ENCODE measurements at places on chromosomes 2 and 18.
A peak's percentile ranks its signal among the peaks of the same experiment; 100 is the strongest.

- peak; percentile 61 for DNase-seq
These were observed 10.8 kb upstream of the CCL20 start for GRCh38 chr2:227802882-227803281.

GRCh38 chr2:225464346-225465025, 65.0 kb downstream of the NYAP2 start:
- no peak for DNase-seq

GRCh38 chr18:9791991-9792390, 83.9 kb downstream of the RAB31 start:
- DNase-seq, result no peak

GRCh38 chr2:152337511-152337903, 2.5 kb downstream of the FMNL2 start:
- DNase-seq, result no peak

GRCh38 chr2:236321415-236321814, 57.2 kb upstream of the ASB18 start:
- DNase-seq, result no peak

DNA sequence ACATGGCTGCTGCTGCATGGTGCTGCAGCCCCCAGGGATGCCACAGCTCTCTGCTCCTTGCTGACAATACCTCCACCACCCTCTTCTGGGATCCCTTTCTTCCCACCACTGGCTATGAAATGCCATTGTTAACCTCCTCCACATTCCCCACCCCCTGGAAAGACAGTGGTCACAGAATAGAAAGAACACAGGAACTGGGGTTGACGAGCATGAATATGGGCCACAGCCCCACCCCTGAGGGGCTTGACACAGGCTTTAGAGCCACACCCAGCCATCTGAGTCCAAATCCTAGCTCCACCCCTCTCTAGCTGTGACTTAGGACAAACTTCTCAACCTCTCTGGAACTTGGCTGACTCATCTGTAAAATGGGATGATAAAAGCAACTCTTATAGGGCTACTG, 47.3 kb downstream of the TMEM163 start:
- DNase-seq, result no peak

DNA sequence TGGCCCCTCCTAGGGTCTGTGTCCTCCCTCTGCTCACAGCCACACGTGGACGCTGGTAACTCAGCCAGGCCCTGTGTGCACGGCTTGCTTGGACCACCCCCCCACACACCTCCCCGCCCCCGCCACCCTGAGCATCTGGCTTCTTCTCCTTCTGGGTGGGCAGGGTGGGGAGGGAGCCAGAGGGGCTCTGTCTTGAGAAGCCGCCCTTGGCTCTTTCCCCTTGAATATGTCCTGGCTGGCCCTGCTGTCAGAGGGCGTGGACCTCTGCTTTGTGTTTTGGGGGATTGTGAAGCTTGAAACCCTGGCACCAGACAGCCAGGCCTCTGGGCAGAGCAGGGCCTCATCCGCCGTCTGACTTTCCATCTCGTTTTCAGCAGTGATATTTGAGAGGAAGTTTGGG, 72.1 kb downstream of the GLI2 start:
- DNase-seq, result no peak

GRCh38 chr2:150876251-150876950, 385.3 kb downstream of the RBM43 start:
- no peak for DNase-seq

DNA sequence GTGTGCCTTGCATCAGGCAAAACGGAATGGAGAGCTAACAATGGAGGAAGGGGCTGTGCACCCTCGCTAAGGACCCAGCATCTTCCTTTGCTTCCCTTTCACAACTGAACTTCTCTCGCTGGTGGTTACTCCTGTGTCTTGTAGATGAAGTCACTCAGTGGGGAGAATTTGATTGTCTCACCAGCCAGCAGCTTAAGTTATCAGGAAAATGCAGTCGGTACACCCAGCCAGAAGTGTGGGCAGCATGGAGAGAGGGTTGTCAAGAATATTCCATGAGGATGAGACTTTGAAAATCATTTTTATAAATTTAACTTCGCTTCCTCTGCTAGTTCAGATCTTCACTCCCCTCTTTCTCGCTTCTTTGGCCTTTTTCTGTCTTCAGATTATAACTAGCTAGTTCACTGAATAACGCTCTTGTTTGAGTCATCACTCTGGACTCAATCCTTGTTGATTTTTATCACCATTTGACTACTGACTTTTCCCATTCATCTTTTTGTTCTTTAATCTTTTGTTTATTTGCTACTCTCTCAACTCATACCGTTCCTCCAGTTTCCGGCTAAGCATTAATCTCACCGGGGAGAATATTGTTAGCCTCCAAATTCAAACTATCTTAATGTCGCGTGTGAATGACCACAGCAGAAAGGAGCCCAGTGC, 221.7 kb downstream of the CD226 start:
- DNase-seq, result no peak

DNA sequence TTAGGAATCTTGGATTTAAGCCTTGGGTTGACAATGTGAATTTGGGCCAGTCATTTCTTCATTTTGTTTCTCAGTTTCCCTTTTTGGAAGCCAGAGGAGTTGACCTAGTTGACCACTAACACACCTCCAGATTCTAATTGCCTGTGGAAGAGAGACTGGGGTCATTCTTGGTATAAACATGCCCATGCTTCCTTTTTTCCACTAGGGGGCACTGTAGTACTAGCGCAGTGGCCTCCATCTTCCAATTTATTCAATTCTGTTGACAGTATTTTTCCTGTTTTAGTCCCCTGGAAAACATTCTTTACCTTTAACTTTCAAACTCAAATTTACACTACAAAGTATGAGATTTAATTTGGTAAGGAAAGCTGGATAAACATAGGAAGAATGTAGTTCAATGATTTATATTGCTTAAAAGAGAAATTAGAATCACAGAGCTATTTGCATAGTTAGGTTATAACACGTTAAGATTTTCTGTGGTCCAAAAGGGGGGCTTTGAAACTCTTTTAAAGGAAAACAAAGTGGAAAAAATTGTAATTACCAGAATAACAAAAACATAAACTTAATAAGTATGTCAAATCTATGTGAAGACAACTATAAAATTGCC, 57.5 kb upstream of the AGPS start:
- peak; percentile 54 for DNase-seq

DNA sequence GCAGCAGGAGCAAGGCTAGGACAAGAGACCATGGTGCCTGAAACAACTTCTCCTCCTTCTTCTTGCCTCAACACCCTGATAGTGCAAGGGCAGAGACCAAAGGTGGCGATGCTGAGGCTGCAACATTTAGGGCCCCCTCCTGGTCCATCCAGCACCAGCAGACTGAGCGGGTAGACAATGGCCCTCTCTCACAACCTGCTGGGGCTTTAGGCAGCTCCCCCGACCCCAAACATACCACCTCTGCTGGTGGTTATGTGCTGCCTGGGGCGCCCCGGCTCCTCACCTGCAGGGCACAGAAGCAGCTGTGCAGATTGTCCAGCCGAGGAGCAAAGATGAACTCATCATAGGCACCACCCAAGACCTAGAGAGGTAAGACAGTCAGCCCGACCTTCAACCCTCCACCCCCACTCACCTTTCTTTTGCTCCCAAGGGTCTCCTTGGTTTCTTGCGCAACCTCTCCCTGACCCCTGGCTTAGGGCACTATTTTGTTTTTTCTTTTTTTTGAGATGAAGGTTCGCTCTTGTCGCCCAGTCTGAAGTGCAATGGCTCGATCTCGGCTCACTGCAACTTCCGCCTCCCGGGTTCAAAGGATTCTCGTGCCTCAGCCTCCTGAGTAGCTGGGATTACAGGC, 3.5 kb downstream of the DNPEP start:
- no peak for DNase-seq

- DNase-seq, result no peak
These were observed 362.9 kb downstream of the ZEB2 start for GRCh38 chr2:144156736-144157640.

GRCh38 chr2:5691985-5692529, at the start of gene SOX11:
TSS of gene SOX11 (plus strand) at chr2:5692384. CDS start at chr2:5692722, 338 bp downstream.
- peak; percentile 37 for DNase-seq

DNA sequence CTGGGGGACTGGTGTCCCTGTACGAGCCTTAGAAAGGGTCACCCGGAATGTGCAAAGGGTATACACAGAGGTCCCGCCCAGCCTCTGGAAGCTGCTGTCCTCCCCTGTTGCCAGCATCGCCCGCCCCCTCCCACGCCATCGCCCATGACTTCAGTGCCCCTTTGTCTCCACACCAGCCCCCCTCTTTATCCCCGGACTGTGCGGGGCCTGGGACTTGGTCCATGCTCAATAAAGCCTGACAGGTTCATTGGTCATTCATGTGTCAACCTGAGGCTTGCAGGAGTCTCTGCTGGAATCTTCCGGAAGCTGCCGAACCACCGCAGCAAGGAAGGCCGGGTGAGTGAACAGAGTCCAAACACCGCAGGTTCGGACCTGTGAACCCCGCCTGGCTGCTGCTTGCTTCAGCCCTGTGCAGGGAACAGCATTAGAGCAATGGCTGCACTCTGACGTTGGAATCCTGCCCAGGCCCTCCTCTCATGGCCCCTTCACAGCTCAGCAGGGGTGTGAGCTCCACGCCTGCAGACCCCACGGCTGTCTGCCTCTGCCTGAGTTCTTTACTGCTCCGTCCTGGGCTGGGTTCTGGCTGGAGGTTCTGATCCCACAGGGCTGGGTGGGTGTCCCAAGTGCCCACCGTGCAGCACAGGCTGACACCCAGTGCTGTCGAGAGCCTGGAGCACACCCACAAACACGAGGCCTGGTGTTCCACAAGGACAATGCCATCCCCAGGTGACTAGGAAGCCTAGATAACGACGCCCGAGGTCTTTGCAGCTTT, 96.5 kb downstream of the SEPTIN10 start:
- peak; percentile 40 for DNase-seq

GRCh38 chr2:278927-279320, 9.0 kb downstream of the ALKAL2 start:
- no peak for DNase-seq

DNA sequence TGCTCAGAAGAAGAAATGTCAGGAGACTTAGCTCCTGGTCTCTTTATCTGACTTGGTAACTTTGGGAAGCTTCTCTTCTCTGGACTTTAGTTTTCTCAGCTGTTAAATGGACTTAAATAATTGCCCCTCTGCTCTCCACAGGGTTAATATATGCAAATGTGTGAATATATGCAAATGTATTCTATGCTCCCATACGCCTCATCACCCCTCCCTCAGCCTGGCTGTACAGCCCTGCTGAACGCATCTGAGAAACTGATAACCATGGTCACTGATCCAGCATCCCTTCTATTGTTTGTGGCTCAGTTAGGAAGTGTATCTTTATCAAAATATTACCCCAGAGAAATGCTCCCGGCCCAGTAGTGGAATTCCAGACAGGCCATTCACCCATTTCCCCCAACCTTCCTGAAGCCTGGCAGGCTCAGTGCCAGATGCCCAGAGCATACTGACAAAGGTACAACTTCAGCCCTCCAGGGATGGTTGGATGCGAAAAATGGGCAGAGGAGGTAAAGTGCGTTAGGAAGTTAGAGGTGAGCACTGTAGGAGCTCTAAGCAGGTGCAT, 103.4 kb downstream of the DYSF start:
- DNase-seq, result no peak

GRCh38 chr2:127275356-127275755, 18.6 kb downstream of the ERCC3 start:
- no peak for DNase-seq

GRCh38 chr2:33673937-33674336, 74.8 kb upstream of the FAM98A start:
- DNase-seq, result peak; percentile 11

- peak; percentile 41 for DNase-seq
These were observed 72.9 kb downstream of the EN1 start for GRCh38 chr2:118774458-118775133.

GRCh38 chr2:69437751-69438154, 518 bp upstream of the NFU1 start:
- peak; percentile 34 for DNase-seq

- peak; percentile 75 for DNase-seq
These were observed 24.6 kb downstream of the DYTN start for GRCh38 chr2:206693399-206694137.

DNA sequence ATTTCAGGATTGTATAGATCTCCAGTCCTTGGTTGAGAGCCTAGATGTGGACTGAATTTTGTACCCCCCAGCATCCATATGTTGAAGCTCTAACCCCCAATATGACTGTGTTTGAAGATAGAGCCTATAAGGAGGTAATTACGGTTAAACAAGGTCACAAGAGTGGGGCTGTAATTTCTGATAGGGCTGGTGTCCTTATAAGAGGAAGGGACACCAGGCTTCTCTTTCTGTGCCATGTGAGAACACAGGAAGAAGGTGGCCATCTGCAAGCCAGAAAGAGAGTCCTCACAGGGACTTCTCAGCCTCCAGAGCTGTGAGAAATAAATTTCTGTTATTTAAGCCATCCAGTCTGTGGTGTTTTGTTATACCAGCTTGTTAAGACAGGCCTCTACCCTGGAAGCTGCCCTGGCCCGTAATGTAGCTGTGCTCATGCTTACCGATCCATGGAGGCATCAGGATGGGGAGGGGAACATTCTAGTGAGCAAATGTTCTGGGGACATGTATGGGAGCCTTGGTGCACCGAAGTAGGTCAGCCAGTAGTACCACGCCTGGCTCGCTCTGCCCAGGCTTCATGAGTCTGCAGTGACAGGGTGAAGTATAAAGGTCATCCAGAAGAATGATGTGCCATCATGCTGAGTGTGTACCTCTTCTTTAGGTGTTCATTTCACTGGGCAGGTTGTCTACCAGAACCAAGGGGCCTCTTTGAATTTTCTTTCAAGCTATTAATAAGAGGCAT, 16.1 kb downstream of the RASGRP3 start:
- DNase-seq, result no peak

- DNase-seq, result peak; percentile 51
These were observed 507.6 kb upstream of the TNP1 start for GRCh38 chr2:217367464-217367863.

DNA sequence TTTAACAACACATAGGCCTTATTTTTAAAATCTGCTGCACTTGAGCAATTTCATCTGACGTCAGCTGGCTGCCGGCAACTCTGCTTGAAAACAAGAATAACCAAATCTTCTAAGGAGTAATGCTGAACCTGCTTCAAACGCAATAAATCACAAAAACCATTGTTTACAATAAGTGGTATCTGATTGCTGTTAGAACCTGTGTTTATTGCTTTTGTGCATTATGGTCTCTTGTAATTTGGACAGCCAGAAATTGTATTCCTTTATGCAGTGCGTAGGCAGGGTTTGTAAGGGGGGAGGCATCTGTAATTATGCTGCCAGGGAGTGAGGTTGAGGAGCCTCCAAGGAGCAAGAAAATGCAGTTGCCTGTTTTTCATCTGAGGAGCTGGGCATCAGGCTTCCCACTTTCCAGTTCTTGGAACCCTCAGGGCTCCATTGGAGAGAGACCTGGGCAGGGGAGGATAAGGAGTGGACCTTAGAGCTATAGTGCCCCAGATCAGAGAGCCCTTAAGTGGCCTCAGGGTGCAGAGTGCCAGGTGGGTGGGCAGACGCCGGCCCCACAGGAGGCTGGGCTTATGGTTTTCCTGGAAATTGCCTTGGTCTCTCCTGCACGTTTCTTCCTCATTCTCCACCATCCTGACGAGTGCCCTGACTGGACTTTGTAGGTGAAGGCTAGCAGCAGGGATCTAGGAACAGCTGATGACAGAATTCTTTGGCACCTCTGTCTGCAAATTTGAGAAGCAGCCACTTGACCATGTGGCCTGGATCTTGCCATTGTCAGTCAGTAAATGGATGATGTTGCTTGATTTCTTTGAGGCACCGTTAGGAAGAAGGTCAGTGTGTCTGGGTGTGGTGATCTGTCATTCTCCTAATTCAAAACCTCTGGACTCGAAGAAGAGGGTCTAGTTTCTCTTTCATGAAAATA, 129.2 kb downstream of the KLHL29 start:
- no peak for DNase-seq

All from epithelial cell of esophagus (primary cell).